ENCODE measurements at places on chromosomes 13 and 19. TPM values are rescaled to one million over a fixed set of nuclear protein-coding genes. Genes with fewer than 3 reads are reported as not detected.

GRCh38 chr13:50613356-50613831, 230.1 kb downstream of the DLEU7 start:
- peak; percentile 49 for DNase-seq

DNA sequence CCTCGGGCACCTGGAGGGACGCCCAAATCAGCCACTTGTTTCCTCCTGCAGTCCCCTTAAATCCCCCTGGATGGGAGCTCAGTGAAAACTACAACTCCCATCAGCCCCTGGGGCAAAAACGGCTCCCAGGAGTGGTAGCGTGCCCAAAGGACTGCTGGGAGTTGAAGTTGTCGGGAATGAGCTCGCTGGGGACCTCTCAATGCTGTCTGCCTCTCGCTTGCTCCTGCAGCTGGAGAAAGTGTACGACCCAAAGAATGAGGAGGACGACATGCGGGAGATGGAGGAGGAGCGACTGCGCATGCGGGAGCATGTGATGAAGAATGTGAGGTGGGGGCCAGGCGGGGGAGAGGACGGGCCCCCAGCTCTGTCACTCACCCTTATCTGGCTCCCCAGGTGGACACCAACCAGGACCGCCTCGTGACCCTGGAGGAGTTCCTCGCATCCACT, 14.7 kb upstream of the DHDH start:
- DNase-seq: no peak

GRCh38 chr19:13932149-13932637, 6.0 kb downstream of the PODNL1 start:
- no peak for DNase-seq

DNA sequence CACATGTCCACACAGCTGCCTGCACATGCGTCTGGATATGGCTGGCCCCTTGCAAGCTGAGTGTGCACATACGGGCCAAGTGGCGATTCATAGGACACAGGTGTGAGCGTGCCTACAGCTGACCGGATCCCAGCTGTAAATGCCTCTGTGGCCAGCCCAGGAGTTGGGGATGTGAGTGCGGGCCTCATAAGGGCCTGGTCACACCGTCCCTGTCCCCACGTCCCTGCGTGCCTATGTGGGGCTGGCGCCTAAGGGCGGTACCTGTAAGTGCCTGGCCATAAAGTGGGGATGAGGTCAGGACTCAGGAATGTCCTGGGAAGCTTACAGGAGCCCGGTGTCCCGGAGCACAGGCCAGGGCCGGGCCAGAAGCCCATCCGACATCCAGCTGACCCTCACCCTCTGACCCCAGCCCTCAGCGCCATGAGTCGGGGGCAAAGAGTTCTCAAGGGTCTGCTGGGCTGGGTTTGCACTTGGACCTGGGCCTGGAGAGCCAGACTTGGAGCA, 1.3 kb upstream of the ARHGAP45 start:
- DNase-seq: no peak

DNA sequence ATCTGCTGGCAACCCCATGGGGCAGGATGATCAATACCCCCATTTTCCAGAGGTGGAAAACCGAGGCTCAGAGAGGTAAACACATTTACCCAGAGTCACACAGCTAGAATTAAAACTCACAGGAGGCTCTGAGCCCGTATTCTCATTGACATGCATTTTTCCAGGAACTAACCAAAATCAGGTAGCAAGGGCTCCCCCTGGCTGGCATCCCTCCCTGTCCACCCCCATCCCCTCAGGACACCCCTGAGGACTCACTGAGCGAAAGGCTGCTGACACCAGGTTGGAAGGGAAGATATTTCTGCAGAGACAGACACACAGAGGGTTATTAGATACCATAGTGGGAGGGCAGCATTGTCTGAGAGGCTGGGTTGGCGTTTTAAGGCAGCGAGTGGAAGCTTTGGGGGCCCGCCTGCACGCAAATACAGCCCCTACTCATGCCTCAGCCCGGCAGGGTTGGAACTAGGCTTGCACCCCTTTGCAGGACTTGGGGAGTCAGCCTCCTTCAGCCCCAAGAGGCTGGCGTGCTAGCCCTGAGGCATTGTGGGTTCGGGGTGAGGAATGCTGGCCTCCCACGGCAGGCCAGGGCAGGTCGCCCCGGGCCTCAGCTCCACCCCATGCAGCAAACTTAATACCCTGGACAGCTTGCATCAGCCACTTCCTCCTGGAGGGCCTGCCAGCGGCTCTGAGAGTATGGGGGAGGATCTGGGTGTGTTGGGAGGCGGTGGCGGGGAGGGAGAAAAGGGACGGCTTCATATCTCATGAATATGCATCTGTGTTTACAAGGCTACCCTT, 3.9 kb downstream of the SLC1A5 start:
- peak; percentile 84 for DNase-seq

DNA sequence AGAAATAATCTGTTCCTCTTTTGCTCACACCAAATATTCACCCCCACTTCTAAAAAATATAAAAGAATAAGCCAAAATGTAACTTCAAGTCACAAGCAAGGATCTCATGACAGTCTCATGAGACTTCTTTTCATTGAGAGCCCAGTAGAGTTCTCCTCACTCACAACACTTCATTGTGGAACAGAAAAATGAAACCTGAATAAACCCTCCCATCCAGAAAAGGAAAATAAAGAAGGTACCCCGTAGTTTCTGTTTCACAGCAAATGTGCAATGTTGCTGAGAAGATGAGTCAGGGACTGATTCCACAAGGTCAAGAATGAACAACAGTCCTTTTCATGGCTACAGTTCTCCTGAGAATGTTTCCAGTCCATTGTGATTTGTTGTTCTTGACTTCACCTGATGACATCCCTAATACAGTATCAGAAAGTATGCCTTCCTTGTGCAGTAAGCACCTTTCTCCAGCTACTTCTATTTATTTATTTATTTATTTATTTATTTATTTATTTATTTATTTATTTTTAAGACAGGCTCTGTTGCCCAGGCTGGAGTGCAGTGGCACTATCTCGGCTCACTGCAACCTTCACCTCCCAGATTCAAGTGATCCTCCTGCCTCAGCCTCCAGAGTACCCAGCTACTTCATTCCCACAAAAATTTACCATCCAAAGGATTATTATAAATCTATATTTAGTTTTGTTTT, 6.4 kb upstream of the ZNF841 start:
- no peak for DNase-seq

DNA sequence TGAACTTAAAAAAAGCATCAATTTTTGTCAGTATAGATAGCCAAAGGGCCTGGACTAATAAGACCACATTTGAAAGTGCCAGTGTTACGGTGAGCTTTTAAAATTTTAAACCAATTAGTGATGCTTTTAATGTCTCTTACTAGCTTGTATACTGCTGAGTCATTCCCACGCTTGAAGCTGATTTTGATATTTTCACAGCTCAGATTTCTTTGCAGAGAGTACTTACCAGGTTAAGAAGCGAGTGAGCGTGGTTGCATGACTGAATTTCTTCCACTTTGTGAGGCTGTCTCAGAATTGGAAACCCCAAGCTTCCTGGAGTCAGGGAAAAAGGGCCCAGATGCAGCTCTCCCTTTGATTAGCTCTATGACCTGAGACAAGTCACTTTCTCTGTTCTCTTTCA, 74.5 kb upstream of the NBEA start:
- peak; percentile 15 for DNase-seq

DNA sequence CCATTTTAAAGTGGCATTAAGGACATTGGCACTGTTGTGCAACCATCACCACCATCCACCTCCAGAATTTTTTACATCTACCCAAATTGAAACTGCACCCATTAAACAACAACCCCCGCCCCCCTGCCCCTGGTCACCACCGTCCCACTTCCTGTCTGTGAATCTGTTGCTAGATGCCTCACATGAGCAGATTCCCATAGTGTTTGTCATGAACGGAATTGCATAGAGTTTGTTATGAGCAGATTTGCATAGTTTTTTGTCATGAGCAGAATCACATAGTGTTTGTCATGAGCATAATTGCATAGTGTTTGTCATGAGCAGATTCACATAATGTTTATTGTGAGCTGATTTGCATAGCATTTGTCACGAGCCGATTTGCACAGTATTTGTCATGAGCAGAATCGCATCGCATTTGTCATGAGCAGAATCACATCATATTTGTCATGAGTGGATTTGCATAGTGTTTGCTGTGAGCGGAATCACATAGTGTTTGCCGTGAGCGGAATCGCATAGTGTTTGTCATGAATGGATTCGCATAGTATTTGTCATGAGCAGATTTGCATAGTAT, 54.0 kb upstream of the GTF3A start:
- DNase-seq: no peak

GRCh38 chr19:13043285-13043684, 48.0 kb downstream of the NFIX start:
- DNase-seq: no peak

DNA sequence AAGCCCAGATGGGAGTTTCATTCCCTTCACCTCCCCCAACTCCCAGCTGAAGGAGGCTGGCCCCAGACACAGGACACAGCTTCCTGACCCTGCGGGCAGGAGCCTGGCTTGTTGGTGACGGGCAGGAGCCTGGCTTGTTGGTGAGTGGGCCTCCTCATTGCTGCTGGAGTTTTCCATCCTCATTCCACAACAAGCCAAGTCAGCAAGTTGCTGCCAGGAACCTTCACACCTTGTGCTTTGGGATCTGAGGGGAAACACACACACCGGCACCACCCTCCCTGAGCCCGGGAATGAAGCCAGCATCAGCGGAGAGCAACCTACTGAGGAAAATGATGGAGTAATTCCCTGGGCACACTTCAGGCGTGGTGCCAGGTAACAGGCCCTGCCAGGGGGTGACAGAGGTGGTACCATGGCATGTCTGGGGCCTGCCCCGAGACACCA, 74.9 kb downstream of the ALOX5AP start:
- no peak for DNase-seq

GRCh38 chr19:41621654-41622053, 5.2 kb downstream of the CEACAM4 start:
- DNase-seq: no peak

DNA sequence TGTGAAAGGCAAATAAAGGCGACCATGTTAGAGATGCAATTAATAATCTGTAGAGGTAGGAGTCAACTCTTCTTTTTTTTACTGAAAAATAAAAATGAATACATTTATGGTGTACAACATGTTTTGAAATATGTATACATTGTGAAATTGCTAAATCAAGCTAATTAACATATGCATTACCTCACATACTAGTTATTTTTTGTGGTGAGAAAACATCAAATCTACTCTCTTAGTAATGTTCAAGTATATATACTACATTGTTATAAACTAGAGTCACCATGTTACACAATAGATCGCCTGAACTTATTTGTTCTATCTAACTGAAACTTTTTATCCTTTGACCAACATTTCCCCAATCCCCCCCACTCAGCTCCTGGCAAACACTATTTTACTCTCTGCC, 143.2 kb downstream of the POU4F1 start:
- DNase-seq: no peak

DNA sequence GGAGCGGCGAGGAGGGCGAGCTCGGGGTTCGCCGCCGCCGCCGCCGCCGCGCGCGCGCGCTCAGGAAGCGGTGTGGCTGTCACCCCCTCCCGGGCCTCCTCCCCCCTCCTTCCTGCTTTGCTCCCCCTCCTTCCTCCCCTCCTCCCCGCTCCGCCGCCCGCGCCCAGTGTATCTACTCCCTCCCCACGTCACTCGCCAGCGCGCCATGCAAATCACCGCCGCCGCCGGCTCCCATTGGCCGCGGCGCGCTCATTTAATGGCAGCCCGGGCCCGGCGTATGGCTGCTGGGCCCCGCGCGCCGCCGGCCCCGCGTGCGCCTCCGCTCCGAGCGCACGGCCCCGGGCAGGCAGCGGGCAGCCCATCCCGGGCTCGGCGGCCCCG, 335 bp upstream of the SOX1 start:
- peak; percentile 38 for DNase-seq

DNA sequence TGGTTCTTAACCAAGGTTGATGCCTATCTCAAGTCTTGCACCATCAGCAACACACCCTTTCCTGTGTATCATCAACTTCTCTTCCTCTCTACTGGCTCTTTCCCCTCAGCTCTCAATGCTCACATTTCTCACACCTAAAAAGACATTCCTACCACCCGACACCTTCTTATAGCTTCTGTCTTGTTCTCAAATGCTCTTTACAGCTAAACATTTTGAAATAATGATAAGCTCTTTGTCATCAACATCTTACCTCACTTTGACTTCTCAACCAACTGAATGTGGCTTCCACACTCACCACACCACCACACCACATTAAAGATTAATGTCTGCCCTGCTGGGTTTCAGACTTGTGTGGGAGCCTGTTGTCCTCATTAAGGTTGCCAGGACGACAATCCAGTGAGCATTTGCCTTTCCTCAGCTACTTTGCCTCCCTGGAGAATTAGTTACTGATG, 67.8 kb downstream of the RXFP2 start:
- peak; percentile 43 for DNase-seq

DNA sequence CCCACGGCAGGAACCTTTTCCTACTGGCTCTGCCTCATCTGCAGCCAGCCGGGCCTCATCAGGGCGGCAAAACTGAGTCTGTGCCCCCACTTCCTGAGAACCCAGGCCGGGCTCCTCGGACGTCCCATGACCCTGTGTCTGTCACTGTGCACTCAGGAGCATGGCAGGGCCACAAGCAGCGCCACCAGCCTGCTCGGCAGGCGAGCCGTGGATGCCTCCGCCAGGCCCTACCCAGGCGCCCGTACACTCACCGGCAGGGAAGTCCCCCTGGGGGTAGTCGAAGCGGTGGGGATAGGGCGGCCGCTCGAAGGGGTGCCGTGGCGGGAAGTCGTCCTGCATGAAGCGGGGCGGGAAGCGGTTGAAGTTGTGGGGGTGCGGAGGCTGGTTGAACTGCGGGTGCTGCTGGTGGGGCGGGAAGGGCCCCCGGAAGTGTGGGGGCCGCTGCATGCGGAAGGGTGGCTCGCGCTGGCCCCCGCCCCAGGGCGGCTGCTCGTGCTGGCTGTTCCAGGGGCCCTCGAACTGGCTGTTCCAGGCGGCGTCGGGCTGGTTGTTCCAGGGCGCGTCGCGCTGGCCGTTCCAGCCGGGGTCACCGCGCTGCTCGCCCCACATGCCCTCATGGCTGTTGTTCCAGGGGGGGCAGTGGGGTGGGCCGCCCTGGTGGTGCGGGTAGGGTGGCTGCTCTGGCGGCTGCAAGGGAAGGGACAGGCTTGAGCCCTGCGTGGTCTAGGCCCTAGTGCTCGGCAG, 17.1 kb downstream of the CHERP start:
- no peak for DNase-seq

DNA sequence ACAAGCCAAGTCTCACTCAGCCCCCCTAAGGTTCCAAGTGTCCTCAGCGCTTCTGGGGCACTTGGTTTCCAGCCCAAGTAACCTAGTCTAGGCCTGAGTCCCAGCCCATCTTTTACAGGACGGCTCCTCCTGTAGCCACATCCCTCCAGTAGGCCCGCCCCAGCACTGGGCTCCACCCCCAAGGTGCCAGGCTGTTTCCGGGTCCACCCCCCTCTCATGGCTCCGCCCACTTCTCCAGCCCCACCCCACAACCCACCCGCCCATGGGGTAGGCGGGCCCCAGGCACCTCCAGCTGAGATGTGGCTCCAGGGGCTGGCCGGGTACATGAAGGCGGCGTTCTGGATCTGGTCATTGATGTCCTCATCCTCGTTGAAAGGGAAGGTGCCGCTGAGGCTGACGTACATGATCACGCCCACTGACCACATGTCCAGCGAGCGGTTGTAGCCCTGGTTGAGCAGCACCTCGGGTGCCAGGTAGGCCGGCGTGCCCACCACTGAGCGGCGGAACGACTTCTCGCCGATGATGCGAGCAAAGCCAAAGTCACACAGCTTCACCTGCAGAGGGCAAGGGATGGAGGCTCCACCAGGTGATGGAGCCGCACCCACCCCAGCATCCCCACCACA, 17.2 kb upstream of the DACT3 start:
- DNase-seq: no peak

ZNF229 gene
- 25.2 TPM for total RNA-seq

ERICH6B gene
- not detected for total RNA-seq

SIGLEC8 gene
- total RNA-seq: not detected

DACH1 gene
- total RNA-seq: 0.26 TPM

LILRB5 gene
- total RNA-seq: not detected

TRIM13 gene
- 25.4 TPM for total RNA-seq

IZUMO4 gene
- 1.3 TPM for total RNA-seq

GARIN5A gene
- total RNA-seq: 0.66 TPM

All from fibroblast of lung (primary cell).